ENCODE measurements at places on chromosomes 7 and 10.
A peak's percentile ranks its signal among the peaks of the same experiment; 100 is the strongest.

DNA sequence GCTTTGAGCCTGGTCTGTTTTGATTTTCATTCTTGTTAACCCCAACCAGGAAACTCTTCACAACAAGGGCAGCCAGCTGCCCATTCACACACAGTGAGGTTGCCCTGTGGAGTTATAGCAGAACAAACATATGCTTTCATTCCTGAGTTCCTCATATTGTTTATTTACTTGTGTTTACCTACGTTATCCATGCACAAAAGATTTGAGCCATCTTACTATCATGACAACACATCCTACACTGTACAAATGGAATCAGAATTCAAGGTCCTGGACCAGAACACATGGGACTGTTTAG lies 21.7 kb upstream of the BMPER start:
- DNase-seq, result no peak

GRCh38 chr7:151389096-151389767 lies 20.6 kb downstream of the WDR86 start:
- DNase-seq, result no peak

DNA sequence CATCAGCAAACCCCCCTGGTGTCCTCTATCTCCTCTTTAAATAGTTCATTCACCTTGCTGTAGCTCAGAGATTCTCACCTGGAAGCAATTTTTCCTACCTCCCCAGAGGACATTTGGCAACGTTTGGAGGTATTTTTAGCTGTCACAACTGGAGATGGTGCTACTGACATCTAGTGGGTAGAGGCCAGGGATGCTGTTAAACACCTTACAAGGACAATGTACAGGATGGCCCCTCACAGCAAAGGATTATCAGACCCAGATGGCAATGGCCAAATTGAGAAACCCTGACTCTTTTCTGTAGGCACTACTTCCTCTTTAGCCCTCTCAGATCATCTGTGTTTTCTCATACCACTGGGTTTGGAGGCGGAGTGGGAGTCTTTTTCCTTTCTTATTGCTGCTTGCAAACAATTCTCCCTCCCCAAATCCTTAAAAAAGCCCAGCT lies 13.2 kb upstream of the TRA2A start:
- no peak for DNase-seq

DNA sequence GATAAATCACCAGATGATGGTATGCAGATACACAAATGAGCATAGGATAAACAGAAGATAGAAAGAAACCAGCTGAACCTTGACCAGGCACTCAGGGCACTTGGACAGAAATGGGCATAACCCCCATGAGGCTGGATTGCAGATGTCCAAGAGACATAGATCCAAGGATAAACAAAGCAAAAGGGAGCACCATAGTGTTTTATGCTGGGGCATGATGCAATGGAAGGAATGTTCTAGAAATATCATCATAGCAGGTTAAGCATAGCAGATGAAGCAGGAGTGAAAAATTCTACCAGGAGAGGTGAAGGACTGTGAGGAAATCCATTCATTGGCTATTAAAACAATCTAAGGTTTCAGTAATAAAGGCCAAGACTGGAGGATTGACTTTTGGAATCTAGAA lies 70.5 kb upstream of the TES start:
- no peak for DNase-seq

DNA sequence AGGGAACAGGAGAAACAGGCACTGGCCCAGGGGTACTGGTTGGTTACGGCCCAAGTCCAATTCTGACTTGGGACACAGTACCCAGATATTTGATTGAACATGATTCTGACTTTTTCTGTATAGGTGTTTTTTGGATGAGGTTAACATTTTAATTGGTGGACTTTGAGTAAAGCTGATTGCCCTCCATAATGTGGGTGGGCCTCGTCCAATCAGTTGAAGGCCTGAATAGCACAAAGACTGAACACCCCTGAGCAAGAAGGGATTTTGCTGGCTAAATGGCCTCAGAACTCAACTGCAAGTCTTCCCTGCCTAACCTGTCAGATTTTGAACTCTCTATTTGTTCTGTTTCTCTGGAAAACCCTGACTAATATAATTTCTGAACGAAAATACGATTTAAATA lies 222.6 kb downstream of the TEX36 start:
- no peak for DNase-seq

- no peak for DNase-seq
Measured at GRCh38 chr10:9449530-9449929, 1395.0 kb downstream of the GATA3 start.

GRCh38 chr7:34425631-34426384 lies 232.2 kb upstream of the NPSR1 start:
- no peak for DNase-seq

- DNase-seq, result no peak
Measured at GRCh38 chr7:4629287-4629895, 52.7 kb upstream of the FOXK1 start.

DNA sequence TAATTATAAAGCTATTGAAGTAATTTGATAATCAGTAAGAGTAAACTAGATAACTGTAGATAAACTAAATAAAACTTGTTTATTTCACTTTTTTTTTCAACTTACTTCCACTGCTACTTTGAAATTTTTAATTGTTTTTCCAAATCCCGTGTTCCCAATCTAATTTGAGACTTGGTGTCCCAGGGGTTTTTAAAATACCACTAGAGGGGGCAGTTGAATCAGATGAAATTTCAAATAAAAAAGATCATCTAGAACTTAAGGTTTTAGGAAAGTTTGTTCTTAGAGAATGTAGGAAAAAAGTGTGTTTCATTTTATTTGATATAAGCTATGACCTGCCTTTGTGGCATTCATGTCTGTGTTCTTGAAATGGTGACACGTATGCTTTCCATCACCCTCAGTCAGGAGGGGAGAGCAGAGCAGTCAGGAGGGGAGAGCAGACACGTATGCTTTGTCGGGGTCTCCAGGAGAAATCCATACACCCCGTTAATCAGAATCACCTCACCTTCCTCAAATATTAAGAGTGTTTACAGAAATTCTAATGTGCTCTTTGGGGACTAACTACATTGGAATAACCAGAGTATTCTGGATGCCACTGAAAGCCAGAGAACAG lies 49.9 kb downstream of the C10orf67 start:
- no peak for DNase-seq

DNA sequence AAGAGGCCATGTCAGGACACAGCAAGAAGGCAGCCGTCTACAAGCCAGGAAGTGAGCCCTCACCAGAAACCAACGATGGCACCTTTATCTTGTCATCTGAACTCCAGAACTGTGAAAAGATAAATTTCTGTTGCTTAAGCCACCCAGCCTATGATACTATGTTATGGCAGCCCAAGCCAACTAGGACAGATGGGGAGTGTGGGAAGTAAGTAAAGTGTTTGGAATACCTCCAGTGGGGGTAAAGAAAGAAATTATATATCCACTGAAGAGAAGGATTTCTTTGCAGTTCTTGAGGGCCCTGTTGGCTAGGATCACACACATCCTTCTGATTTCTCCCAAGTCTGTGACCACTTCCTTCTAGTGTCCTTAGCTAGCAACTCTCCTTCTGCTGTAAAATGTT lies 384.4 kb downstream of the TNS3 start:
- DNase-seq, result no peak

GRCh38 chr10:43958964-43959363 lies 310.3 kb upstream of the ZNF32 start:
- DNase-seq, result no peak

- no peak for DNase-seq
Measured at GRCh38 chr7:28957751-28958234, 337 bp downstream of the TRIL start.

DNA sequence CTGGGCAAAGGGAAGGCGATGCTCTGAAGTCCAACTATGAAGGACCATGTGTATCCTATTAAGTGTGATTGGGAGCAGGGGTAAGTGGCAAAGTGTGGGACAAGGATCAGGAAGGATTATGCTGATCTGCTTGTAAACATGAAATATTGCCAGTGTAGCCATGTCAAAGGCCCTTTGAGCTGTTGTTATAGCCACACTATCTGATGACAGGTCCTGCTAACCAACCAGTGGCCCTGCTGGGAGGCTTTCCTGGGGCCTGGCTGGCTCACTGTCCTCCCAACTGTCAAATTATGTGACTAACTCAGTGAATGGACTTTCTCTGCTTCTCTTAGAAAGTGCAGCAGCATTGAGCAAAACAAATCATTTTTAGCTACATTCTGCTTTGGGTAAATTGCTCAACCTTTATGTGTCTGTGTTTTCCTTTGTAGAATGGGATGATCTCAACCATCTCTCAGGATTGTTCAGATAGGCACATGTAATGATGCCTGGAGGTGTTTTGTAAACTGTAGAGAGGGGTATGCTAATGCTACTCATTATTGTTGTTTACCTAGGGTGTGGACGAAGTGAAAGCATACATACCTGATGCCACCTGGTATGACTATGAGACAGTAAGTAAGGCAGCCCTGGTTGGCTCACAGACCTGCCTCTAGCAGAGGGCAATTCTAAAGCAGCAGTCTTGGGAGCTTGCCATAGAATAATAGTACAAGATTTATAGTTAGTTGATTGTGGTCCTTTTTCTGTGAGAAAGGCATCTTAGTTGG lies 47.4 kb downstream of the MGAM2 start:
- DNase-seq, result no peak

- no peak for DNase-seq
Measured at GRCh38 chr7:124723012-124723411, 42.6 kb downstream of the GPR37 start.

- DNase-seq, result no peak
Measured at GRCh38 chr10:72981882-72982529, 27.4 kb upstream of the PLA2G12B start.

- no peak for DNase-seq
Measured at GRCh38 chr10:43024524-43024923, 52.3 kb upstream of the RET start.

- no peak for DNase-seq
Measured at GRCh38 chr10:60320666-60321065, 69.0 kb downstream of the ANK3 start.

DNA sequence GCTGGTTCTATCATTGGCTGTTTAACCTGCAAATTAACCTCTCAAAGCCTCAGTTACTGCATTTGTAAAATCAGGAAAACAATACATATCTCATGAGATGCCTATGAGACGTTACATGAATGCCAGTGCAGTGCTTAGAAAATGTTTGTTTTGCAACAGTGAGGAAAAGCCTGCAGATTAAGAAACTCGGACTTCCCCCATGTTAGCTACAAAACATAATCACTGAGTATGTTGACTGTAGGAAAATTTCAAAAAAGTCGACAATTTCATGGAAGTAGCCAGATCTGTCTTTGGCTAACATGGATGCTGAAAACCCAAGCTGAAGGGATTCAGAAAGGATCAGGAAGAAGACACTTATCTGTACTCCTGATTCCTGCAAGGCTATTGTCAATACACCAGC lies 121.4 kb downstream of the TRIL start:
- no peak for DNase-seq

GRCh38 chr10:133022776-133023100 lies 65.0 kb upstream of the ADGRA1 start:
- DNase-seq, result no peak

DNA sequence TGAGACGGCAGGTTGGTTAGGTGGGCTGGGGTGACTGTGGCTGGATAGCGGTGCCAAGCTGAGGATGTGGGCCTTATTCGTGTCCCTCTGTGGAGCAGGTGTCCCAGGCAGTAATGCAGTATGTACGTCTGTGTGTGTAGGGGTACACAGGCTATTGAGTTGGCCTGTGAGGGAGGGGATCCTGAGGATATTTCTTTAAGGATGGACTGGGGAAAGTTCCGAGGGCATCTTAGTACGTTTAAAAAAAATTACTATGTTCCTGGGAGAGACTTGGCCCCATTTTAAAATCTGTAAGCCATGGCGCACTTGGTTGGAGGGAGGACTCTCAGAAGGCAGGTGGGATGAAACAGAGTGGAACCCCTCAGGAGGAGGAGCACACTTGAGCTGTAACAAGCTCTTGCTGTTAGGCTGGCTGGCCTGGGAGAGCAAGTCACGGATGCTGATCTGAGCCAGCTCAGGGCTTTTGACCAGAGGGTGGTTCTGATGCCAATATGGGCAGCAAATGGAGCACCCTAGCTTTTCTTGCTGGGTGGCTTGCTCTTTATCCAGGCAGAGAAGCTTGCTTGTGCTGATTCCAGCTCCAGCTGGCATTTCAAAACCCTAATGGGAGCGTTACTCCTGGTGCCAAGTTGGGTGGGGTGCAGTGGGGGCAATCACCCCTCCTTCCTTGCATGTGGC lies 765 bp downstream of the WBP1L start:
- DNase-seq, result no peak

DNA sequence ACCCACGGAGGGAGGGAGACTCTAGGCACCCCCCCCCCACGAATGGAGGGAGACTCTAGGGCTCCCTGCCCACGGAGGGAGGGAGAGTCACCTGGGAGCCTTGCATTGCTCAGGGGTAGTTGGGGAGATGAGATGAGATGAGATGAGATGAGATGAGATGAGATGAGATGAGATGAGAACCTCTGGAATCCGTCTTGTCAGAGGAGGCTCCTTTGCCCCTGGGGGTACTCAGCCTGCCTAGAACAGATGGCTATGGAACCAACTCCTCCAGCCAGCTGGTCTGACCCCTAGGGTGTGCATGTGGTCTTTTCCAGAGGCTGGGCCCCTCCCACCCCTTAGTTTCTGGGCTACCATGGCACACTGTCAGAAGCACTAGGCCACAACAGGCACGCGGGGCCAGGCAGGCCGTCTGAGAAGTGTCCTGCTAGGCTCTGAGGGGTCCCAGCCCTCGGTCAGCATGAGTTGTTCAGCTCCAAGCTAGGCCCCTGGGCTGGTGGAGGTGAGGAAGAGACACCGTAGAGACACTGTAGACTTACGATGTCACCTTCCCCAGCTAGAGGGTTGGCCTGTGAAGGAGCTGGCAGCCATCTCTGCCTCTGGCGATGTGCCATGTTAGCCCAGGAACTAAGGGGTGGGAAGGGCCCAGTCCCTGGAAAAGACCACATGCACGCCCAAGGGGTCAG lies 8.8 kb downstream of the TSPAN15 start:
- no peak for DNase-seq

- DNase-seq, result no peak
Measured at GRCh38 chr10:118865998-118866693, 111.4 kb upstream of the CACUL1 start.

DNA sequence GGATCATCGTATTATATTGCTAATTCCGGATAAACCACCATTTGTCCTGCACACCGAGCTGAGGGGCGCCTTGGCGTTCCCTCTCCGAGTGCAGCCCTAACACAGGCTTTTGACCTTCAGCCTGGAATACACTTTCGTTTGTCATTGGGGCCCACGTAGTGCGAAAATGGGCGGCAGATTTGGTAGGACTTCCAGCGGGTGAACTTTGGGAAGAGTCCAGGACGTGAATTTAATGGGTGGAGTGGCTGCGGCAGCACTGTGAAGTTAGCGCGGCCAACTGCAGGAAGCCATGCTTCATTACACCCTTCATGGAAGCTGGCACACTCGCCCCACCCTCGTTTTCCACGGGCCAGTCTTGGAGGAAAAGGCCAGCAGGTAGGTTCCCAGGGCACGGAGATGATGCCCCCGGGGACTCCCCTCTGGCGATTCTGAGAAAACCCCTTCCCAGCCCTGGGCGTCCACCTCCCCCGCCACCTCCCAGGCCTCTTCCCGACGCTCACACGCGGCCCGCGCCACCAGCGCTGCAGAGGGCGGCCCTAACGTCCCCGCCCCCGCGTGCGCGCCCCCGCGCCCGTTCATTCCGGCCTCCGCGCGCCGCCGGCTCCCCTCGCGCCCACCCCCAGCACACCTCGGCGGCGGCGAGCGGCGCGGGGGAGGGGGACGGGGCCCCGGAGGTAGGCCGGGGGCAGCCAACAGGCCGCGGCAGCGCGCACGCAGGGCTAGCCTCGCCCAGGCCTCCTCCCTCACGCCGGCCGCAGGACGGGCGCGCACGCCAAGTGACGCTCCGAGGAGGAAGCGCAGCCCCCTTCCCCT lies at the start of gene MLLT10:
MLLT10 (plus strand) TSS at position 766 of the 813 bp plus-strand sequence. CDS start 413 bp downstream, outside the sequence.
- DNase-seq, result peak; percentile 76

Measured in stimulated activated CD8-positive, alpha-beta memory T cell treated with anti-CD3 and anti-CD28 coated beads, Interleukin-2, amount 100 ng/mL, for 1 hour (primary cell).